ENCODE measurements at places on chromosomes 3 and 15.

- DNase-seq, result no peak
These were observed 1.9 kb upstream of the ULK4 start for GRCh38 chr3:41963823-41964222.

DNA sequence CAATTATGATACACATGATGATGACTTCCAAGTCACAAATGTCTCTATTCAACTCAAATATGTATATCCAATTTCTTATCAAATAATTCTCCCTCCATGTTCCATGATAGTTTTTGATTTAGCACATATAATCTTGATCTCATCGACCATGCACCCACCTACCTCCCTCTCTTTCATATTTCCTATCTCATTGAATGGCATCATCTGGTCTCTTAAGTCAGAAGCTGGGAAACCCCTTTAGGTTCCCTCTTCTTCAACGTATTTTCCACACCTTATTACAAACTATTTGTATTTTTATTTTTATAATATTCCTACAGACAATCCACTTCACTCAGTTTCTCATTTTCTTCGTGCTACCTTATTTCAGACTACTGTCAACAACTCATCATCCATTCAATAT, 56.9 kb upstream of the DPH6 start:
- no peak for DNase-seq

DNA sequence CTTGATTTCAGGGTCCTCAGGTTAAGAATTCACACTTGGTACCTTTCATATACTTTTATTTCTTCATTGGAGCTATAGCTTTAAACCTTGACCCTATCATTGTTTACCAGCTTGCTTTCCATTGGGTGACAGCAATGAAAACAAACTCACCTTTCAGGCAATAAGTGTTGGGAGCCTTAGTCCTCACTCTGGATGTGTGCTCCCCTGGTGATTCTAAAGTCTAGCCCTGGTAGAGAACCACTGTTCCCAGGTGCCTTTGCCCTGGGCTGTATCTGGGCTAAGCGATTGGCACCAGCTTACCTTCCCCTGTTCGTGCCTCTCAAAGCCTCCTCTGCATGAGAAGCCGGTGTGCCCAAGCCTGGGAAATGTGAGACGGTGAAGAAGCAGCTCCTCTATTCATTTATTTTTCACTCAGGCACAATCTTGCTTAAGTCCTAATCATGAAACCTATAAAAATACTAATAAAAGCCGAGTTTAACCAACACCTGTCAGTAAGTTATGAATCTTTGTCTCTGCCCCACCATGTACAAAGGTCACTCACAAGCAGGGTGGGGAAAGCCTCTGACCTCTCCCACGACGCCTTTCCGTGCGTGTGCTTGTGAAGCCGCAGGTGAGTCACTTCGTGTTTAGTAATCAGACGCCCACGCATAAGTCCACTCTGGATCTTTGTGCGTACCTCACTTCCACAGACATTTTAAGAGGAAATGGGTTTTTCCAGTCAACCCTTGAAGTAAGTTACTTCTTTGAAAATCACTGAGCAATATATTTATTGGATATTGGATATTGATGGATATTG, 12.8 kb upstream of the ARRDC4 start:
- no peak for DNase-seq

DNA sequence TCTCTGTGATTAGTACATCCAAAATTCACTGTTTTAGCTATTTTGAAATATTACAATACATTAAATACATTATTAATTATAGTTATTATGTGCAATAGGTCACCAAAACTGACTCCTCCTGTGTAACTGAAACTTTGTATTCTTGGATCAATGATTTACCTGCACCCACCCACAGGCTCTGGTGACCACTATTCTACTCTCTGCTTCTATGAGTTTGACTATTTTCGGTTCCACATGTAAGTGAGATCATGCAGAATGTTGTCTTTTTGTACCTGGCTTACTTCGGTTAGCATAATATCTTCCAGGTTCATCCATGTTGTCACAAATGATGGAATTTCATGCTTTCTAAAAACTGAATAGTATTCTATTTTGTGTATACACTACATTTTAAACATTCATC, 43.8 kb downstream of the SLC2A2 start:
- no peak for DNase-seq

All from stimulated activated CD4-positive, alpha-beta T cell treated with anti-CD3 and anti-CD28 coated beads, Interleukin-12 subunit alpha, Interleukin-12 subunit beta, amount 100 ng/mL, for 48 hours (primary cell).